Activated naive CD4-positive, alpha-beta T cell treated with anti-CD3 and anti-CD28 coated beads, Interleukin-2, amount 10 ng/mL, durations not matched to agents 5 hours and 36 hours (primary cell): ENCODE measurements at places on chromosomes 5 and 9. TPM values are rescaled to one million over a fixed set of nuclear protein-coding genes. Genes with fewer than 3 reads are reported as not detected.

The TPPP gene
- 0.05 TPM for total RNA-seq

The SPINK13 gene
- total RNA-seq: not detected

The TMC1 gene
- not detected for total RNA-seq

The HMGCR gene
- 69.0 TPM for total RNA-seq

The LCN1 gene
- not detected for total RNA-seq

The IGFBPL1 gene
- total RNA-seq: not detected

The STKLD1 gene
- total RNA-seq: 1.0 TPM

The ACOT12 gene
- total RNA-seq: not detected

The POLR3G gene
- total RNA-seq: 1.7 TPM

The KCNMB1 gene
- not detected for total RNA-seq

The SLC45A2 gene
- not detected for total RNA-seq

The GPR151 gene
- total RNA-seq: not detected

The GPBP1 gene
- 94.4 TPM for total RNA-seq

The CA9 gene
- total RNA-seq: not detected

The TBC1D13 gene
- total RNA-seq: 18.6 TPM

The TMEM215 gene
- not detected for total RNA-seq

The FABP6 gene
- total RNA-seq: not detected

The SOX30 gene
- total RNA-seq: 0.12 TPM

The CAMK2A gene
- total RNA-seq: not detected

The FOXD4L4 gene
- 0.15 TPM for total RNA-seq

The ZNF462 gene
- total RNA-seq: 0.48 TPM

The FGF1 gene
- total RNA-seq: not detected

The SELENOP gene
- not detected for total RNA-seq
